ENCODE measurements at places on chromosomes 16 and 17.
A peak's percentile ranks its signal among the peaks of the same experiment; 100 is the strongest.

DNA sequence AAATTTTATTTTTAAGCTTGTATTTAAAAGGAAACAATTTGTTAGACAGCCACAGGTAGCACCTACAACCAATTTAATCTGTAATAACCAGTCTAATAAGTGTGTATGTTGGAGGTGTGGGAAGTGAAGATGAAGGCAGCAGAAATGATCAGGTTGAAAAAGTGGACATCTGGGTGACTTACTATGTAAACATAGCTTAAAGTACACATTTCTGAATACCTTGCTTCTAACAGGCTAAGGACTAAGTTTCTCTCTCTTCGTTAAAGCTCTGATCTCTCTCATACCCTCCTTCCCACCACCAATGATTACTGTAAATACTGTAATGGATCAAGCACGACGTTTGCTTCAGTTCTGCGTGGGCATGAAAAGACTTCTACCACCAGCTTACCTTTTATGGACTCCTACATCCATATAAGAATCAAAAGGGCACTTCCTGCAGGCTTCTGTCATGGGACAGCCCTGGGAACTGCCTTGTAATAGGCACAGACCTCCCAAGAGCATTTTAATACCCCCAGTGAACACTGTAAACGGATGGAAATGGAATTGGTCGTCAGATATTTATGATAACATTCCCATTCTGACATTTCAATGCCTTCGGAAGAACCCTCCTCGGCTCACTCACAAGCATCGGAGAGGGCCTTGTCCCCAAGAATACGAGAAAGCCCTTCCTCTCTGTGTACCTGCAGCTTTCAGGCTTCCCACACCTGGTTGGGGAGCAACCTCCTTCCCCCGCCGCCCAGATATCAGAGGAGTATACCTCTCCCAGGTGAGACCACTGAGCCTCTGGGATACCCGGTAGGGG is 700 bp downstream of the CCDC43 start:
- DNase-seq, result no peak

DNA sequence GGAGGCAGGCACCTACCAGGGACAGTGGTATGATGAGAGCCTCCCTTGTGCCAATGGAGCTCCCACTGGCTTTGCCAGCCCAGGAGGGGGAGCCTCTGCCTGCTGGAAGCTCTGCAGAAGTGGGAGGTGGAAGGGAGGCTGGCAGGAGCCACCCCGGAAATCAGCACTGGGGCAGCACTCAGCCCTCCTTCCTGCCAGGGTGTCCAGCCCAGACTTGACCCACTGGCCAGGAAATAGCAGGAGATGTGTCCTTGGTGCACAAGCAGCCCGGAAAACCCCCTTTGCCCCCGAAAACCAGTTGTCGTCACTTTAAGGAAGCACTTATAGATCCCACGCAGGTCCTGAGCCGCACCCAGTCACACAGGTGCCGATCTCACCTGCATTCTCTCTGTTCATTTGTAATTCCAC is 49.3 kb upstream of the CACNG4 start:
- DNase-seq, result peak; percentile 72

DNA sequence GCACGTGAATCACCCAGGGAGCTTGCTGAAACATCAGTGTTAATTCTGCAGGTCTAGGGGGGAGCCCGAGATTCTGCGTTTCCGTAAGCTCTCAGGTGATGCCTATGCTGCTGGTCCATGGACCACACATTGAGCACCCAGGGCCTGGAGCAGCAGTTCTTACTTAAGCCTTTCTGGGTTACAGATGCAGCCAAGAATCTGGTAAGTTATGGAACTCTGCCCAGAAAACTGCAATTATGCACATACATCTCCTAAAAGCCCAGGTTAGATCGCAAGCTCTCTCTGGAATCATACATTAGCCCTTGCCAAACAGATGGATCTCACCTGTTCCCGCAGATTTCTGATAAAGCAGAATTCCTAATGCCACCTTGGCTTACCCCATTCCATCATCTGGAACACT is 265.9 kb upstream of the SALL1 start:
- no peak for DNase-seq

GRCh38 chr17:62675701-62676100 is 48.2 kb downstream of the MRC2 start:
- DNase-seq, result no peak

DNA sequence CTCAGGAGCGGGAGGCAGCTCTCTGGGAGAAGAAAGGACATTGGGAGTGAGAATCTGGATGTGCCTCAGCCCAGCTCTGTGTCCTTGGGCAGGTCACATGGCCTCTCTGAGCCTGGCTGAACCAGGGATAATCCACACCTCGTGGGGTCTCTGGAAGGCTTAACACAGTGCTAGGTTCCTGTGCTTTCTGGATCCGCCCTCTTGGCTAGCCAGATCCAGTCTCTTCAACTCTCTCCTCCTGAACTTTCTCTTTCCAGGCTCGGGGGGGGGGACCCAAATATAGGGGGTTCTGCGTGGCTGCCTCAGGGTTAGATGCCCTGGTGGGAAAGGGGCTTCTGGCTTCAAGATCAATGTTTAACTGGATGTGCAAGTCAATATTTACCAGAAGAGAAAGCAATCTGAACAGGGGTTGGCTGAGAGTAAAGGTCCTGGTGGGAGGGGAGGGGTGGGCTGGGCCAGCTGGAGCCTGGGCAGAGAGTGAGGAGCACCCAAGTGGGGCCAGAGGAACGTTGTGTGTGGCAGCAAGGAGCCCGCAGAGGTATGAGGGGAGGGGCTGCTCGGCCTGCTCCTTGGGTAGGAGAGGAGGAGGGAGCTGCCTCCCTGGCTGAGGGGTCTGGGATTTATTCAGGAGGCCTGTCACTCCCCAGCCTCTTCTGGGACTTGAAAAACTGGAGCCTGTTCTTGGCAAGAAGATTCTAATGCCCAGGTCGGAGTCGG is at the start of gene SERPINF2:
Gene SERPINF2, plus strand, starts transcription at position 501 of the 717 bp plus-strand sequence. CDS start 2,125 bp downstream, outside the sequence.
- no peak for DNase-seq

DNA sequence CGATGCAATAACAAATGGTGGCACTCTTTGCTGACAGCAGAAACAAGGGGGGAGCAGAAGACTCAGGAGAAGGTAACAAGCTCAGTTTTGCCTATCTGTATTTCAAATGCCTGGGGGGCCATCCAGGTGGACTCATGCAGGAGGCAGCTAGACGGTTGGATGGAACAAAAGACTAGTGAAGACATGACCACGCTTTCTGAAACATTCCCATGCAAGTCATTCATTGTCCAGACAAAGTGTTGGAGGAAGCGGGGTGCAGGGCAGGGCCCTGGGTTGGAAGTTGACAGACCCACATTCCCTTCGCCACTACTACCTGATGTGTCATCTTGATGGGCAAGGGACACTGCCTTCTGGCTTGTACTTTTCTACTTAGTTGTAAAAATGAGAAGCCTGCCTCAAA is 29.8 kb upstream of the CRYBA1 start:
- DNase-seq, result no peak

GRCh38 chr17:40993839-40994238 is at the start of gene KRTAP3-3:
Gene KRTAP3-3, minus strand, starts transcription at chr17:40994164. Its CDS starts 67 bp downstream, at chr17:40994097.
- no peak for DNase-seq

- DNase-seq, result no peak
Observed at GRCh38 chr17:5468075-5468473, 708 bp downstream of the DHX33 start.

GRCh38 chr16:52141871-52142270 is 405.1 kb downstream of the TOX3 start:
- DNase-seq, result no peak

DNA sequence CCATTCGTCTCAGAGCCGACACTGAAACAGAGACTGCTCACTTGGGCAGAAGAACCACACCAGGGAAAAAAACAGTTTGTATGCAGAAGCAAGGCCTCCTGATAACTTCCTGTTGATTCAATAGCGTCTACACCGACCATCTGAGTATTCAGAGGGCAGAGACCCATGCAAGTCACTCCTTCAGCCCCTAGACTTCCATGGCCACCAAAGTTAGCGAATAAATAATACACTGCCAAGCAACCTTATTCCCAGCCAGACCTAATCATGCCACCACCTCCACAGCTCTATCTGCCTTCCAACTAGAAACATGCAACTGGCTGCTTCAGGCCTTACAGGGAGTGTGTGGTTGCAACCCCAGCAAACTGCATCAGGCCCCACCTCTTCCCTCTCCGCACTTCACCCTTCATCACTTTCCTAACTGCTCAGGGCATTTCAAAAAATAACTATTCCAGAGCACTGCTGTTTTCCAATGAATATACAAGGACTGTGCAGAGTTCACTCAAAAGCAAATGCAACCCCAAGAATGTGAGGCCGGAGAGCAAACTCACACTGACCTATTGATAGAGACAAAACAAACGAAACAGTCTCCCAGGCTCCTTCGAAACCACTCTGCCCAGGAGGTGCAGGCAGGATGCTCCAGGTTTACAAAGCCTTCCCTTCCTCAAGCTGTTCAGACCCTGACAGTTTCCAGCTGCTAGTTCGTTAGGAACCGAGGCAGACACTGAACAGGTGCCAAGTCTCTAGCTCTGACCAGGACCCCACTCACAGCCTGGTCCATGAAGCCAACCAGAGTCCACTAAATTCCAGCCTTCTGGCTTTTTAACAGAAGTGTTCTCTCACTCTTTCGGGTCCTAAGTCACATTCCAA is 3.6 kb downstream of the USP7 start:
- DNase-seq, result no peak

- DNase-seq, result no peak
Observed at GRCh38 chr16:76035689-76036088, 241.5 kb upstream of the CNTNAP4 start.

GRCh38 chr17:75854101-75854748 is 910 bp downstream of the WBP2 start:
- DNase-seq, result no peak

DNA sequence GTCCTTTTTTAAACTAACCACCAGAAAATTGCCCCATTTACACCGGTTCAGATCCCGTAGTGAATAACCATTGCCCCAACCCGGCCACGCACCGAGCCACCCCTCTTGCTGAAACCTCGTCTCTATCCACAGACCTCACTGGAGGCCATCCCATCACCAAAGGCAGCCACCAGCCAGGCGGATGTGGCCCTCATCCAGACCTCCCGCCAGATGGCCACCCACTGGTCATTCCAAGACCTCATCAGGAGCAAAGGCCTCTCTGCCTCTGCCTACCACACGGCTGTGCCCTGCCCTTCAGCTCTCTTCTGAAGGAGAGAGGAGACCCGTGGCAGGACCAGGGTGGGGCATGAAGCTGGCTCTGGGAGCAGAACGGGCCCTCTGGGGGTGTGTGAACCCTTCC is 38.2 kb upstream of the CDH5 start:
- no peak for DNase-seq

- DNase-seq, result no peak
Observed at GRCh38 chr16:53519417-53520091, 16.5 kb upstream of the AKTIP start.

- DNase-seq, result no peak
Observed at GRCh38 chr16:87487361-87487924, 5.4 kb downstream of the ZCCHC14 start.

GRCh38 chr16:2827374-2827791 is 2.7 kb upstream of the ZG16B start:
- no peak for DNase-seq

GRCh38 chr17:2393954-2394749 is 6.7 kb downstream of the MNT start:
- DNase-seq, result no peak

- DNase-seq, result no peak
Observed at GRCh38 chr16:85528528-85529387, 84.4 kb upstream of the GSE1 start.

DNA sequence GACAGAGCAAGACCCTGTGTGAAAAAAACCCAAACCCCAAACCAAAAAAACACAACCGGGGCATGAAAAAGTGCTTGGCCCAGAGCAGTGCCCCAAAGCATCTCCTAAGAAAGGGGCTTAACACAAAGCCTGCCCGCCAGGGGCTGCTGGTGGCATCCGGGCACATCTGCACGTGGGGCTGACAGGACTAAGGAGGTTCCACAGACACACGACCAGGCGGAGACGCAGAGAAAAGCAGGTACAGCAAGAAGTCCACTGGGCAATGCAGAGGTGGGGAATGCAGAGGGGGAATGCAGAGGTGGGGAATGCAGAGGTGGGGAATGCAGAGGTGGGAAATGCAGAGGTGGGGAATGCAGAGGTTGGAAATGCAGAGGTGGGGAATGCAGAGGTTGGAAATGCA is 109.2 kb downstream of the ZNF778 start:
- no peak for DNase-seq

DNA sequence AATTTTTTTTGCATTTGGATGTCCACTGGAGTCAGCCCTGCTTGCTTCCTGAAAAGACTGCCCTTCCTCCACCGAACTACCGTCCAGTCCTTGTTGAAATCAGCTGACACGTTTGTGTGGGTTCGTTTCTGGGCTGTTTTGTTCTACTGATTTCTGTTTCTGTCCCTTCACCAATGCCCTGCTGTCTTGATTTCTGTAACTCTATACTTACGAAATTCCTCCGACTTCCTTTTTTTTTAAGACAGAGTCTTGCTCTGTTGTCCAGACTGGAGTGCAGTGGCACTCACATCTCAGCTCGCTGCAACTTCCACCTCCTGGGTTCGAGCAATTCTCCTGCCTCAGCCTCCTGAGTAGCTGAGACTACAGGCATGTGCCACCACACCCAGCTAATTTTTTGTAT is 8.4 kb upstream of the GAA start:
- no peak for DNase-seq

DNA sequence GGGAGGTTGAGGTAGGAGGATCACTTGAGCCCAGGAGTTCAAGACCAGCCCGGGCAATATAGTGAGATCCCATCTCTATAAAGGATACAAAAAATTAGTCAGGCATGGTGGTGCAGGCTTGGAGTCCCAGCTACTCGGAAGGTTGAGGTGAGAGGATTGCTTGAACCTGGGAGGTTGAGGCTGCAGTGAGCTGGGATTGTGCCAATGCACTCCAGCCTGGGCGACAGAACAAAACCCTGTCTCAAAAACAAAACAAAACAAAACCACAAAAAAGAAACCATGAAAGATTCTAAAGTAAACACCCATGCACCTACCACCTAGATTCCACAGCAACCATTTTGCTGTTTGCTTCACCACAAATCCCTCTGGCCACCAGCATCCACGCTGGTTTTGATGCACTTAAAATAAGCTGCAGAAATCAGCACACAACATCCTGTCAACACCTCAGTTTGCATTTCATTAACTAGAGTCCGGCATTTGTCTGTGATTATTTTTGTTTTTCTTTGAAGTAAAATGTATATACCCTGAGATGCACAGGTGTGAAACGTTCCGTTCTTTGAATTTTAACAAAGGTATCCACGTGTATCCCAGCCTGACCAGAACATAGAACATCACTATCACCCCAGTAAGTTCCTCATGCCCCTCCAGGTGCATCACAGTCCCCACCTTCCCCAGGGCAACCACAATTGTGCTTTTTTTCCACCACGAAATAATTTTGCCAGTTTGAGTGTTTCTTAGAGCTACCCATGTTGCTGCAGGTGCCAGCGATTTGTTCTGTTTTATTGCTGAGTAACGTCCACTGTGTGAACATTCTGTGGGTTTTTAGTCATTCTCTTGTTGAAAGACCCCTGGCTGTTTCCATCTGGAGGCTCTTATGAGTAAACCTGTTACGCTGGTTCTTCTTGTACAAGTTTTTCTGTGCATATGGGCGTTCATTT is 191.5 kb downstream of the SEC14L1 start:
- peak; percentile 71 for DNase-seq
